NCI-H510A treated with DMSO at 0.1 percent for 48 hours (cell line): ENCODE measurements at places on chromosomes 16 and 17.
A peak's percentile ranks its signal among the peaks of the same experiment; 100 is the strongest.

DNA sequence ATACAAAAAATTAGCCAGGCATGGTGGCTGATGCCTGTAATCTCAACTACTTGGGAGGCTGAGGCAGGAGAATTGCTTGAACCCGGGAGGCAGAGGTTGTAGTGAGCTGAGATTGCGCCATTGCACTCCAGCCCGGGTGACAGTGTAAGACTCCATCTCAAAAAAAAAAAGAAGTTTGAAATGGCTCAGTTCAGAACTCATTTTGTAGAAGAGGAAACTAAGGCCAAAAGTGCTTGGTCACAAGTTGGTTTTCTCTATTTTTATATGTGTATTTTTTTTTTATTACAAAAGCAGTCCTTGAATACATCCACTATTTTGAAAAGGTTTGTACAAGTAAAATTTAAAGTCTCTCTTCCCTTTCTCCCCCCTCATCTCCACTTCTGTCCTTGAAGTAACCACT lies 5.5 kb downstream of the TAC4 start:
- DNase-seq: no peak

DNA sequence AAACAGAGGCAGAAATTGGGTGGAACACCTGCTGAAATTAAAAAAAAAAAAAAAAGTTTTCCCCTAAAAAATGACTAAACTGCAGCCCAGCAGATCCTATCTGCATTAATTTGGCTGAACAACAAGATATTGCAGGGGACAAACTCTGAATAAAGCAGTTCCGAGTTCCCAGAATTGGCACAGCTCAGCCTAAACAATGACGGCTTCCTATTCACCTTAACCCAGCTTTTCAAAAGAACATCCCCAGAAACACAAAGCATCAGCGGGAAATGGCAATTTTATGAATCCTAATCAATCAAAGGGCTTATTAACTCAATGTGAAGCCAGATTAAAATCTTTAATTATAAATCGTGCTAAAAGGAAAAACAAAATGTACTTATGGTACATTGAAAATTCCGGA lies 497.8 kb upstream of the ZFHX3 start:
- DNase-seq: no peak

- DNase-seq: no peak
Measured at GRCh38 chr17:60315650-60316049, 76.3 kb downstream of the USP32 start.

GRCh38 chr16:19227643-19228042 lies 57.9 kb upstream of the CLEC19A start:
- DNase-seq: no peak

DNA sequence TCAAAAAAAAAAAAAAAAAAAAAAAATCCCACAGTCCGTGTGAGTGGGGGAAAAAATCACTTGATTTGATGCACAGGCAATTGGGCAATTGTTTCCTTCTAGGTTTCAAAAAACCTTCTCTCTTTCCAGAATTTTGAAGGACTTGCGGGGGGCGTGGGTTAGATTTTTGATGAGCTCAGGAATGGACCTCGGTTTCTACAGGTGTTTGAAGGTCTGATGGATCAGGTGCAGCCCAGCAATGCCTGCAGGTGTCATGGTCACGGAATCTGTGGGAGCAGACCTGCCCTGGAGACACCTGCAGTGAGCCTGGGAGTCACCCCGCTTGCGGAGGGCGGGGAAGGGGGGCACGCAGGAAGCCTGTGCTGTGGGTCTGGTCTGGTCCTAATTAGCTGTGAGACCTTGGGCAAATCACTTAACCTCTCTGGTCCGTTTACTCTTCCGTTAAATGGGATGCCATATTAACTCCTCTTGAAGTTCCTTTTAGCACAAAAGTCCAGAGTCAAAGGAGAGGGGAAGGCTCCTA lies 174.2 kb downstream of the IRF8 start:
- DNase-seq: no peak

DNA sequence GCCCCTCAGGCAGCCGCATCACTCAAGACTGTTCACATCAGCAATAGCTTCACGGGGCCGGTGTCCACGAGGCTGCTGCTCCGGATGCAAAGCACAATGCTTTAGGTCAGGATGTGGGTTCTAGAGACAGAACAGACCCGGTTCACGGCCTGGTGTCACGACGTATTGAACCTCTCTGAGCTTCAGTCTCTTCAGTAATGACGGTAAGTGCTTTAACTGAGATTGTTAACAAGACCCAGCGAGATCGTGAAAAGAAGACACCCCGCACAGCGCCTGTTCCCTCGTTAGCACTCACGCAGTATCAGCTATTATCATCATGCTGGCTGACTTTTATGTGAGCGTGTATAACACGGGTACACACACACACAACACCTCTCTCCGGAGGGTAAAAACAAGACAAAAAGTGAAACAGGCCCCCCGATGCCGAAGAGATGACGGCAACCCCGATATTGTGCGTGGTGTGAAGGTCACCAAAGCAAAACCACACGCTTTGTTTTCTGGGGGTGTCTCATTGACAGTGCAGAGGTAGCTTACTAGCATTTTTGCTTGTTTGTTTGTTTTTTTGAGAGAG lies 21.4 kb upstream of the ABR start:
- no peak for DNase-seq

- DNase-seq: no peak
Measured at GRCh38 chr16:86513471-86514277, 3.3 kb downstream of the FOXF1 start.

- DNase-seq: no peak
Measured at GRCh38 chr17:36525113-36525512, 9.6 kb downstream of the MYO19 start.

DNA sequence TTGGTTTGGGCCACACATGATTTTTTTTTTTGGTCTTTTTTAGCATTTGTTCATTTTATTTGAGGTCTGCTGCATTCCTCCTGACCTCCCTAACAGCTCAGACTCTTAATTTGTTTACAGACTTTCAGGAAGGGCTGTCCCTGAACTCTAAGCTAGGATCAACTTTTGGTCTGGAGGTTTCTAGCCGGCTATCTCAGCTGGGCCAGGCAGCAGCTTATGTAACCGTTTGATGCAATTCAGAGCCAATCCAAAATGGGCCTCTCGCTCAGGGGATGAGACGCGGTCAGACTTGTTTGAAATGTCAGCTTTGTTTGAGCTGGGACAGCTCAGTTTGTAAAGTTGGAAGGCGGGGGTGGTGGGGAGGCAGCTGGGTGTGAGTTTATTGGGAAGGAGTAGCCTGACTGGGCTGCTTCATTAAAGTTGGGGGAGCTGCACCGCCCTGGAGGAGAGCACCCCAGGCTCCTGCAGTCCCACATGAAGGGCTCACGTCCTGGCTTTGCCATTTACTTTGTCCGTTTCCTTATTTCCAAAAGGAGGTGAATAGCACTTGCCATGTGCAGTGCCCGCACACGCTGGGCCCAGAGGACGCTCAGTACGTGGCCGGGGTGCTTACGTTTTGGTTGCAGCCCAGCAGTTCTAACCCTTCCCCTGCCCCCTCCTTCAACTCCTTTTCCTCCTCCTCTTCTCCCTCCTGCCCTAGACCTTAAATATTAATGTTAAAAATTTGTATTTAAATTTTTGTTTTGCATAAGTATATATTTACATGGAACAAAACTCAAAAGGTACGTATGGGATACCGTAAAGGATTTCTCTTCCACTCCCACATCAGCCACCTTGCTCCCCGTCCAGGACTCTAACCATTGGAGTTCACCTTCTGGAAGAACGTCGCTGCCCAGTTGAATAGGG lies 121.2 kb downstream of the SNX29 start:
- no peak for DNase-seq

GRCh38 chr17:1650731-1651558 lies 1.3 kb upstream of the RILP start:
- no peak for DNase-seq

GRCh38 chr16:50560903-50561863 lies 13.0 kb downstream of the NKD1 start:
- no peak for DNase-seq

- DNase-seq: no peak
Measured at GRCh38 chr16:50967827-50968612, 183.1 kb downstream of the SALL1 start.

- DNase-seq: no peak
Measured at GRCh38 chr17:61276806-61277205, 122.8 kb upstream of the TBX2 start.

- DNase-seq: peak; percentile 89
Measured at GRCh38 chr17:76072148-76072858, at the start of gene SRP68. Gene SRP68 (minus strand): TSS chr17:76072517. CDS start chr17:76072491, 26 bp downstream.
